ENCODE measurements at places on chromosomes 11 and 22. TPM values are rescaled to one million over a fixed set of nuclear protein-coding genes. Genes with fewer than 3 reads are reported as not detected.

The CRYBB3 gene
- not detected for total RNA-seq

The USP2 gene
- 0.96 TPM for total RNA-seq

The NCAM1 gene
- 0.47 TPM for total RNA-seq

The PGA5 gene
- total RNA-seq, result not detected

DNA sequence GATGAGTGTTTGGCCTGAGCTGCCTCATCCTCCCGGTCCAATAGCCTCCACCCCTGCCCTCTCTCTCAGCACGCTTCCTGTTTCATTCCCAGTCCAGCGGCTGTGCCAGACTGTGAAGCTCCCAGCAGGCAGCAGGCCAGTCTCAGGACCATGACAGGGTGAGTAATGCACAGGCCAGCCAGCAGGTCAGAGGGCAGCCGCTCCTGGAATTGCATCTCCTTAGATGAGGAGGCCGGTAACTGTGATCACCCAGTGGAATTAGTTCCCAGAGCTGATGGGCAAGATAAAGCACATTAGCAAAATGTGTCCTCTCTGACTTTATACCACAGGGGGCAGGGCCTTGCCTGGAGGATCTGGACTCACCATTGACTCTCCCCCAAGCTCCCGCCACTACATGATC is 251.2 kb downstream of the ETS1 start:
- no peak for DNase-seq

- no peak for DNase-seq
Observed at GRCh38 chr11:130582981-130583380, 134.5 kb downstream of the ADAMTS15 start.

GRCh38 chr22:19748139-19748538 is 12.4 kb upstream of the TBX1 start:
- no peak for DNase-seq

DNA sequence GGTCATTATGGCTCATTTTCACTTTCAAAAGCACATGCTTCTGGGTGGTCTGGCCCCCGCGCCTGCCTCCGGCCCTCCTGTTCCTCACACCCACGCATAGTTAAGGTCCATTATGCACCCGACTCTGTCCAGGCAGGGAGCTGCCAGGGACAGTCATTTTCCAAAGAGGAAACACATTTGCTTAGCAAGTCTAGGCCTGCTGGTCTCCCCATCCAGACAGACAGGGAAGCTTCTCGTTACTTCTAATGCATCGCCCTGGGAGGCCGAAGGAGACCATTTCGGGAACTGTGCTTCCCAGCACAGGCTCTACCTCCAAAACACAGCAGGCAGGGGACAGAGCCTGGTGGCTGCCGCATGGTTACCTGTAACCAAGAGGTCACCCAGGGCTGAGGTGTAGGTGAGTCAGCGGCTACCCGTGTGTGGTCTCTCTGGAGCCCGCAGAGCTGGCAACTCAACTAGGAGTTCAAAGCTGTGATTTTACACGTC is 87.1 kb upstream of the SHANK2 start:
- DNase-seq, result no peak

- DNase-seq, result no peak
Observed at GRCh38 chr11:134417871-134418840, 6.1 kb upstream of the B3GAT1 start.

DNA sequence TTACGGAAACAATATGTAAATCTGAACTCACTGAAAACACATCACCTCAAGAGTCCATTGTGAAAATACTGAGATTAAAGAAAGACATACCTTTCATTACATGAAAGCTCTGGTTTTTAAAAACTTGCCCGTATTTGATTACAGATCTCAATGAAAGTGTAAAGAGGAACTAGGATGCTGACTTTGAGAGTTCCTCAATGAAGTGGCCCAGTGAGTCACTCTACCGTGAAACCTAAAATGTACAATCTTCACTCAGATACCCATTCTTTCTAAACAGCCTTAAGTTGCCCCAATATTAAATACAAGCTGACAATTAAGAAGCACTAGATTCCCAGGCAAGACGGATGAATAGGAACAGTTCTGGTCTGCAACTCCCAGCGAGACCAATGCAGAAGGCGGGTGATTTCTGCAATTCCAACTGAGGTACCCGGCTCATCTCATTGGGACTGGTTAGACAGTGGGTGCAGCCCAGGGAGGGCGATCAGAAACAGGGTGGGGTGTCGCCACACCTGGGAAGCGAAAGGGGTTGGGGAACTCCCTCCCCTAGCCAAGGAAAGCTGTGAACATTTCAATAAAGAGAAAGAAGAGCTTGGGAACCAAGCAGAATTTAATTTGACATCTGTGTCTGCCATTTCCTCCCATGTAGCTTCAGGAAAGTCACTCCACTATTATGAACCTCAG is 33.8 kb upstream of the OR9G4 start:
- DNase-seq, result no peak

GRCh38 chr11:97332271-97332670 is 942.5 kb downstream of the JRKL start:
- no peak for DNase-seq

- DNase-seq, result no peak
Observed at GRCh38 chr11:74094393-74094792, 76.4 kb downstream of the C2CD3 start.

DNA sequence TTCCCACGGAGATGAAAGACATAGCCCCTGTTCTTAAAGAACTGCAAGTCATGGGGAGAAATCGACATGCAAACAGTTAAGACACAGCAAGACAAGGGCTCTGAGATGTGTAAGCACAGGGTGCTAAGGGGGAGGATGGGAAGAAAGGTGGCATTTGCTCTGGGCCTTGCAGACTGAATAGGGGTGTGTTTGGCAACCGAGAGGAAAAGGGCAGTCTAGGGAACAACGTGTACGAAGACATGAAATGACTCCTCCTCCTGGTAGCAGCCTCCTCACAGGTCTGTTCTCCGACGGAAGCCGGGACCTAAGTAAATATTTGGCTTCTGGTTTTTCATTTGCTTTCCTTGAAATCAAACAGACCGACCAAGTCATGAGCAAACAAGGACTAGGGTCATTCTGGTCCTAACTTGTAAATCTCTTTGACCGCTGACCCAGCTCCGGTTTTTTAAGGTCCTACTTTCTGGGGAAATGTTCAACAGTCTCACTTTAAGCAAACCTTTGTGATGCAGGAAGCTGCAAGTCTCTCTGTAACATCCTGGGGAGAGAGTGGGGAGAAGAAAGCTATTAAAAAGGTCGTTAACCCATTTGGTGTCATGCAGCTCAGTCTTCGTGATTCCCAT is 19.7 kb downstream of the NNMT start:
- DNase-seq, result no peak

- DNase-seq, result no peak
Observed at GRCh38 chr11:92819830-92820229, 149.6 kb upstream of the MTNR1B start.

GRCh38 chr22:46446799-46447198 is 90.6 kb downstream of the CELSR1 start:
- DNase-seq, result no peak

DNA sequence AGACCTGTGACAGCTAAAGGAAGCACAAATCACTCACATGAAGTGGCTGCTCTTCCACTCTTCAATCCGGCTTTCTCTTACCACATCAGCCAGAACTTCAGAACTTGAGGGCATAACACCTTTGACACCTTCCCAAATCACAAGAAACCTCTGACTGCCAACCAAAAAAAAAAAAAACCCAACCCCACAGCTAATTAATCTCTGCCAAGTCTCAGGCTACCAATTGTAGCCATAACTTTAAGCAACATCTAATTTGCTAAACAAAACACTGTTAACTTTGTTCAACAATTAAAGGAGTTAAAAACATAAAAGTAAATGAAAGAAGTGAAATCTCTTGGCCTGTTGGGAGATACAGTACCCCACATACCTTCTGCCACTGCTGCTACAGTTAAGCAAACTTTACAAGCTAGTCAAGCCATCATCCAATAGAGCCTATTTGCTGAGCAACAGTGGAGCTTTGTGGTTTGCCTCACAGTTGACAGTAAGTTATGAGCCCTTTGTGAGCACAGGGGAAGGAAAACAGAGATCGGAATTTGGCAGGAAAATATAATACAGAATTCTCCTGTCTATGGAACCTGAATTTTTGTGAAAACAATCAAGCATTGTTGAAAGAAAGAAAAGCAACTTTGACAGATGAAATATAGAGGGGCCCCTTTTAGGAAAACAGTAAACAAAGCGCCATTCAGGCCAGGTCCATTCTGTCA is at the start of gene SOX6:
SOX6 (minus strand) TSS at position 490 of the 704 bp plus-strand sequence. CDS start 15,298 bp downstream, outside the sequence.
- no peak for DNase-seq

- no peak for DNase-seq
Observed at GRCh38 chr22:21857481-21857914, 9.9 kb downstream of the MAPK1 start.

Data from activated CD8-positive, alpha-beta T cell treated with anti-CD3 and anti-CD28 coated beads for 36 hours (primary cell).